ENCODE measurements at places on chromosomes 11 and 22.

GRCh38 chr11:108392353-108392752 is 75.0 kb downstream of the C11orf65 start:
- no peak for DNase-seq

- DNase-seq: no peak
Observed at GRCh38 chr11:101477926-101478325, 105.9 kb downstream of the TRPC6 start.

GRCh38 chr11:127126986-127127385 is 126.4 kb upstream of the KIRREL3 start:
- DNase-seq: no peak

- DNase-seq: no peak
Observed at GRCh38 chr11:22431106-22431505, 92.9 kb downstream of the SLC17A6 start.

GRCh38 chr22:33271390-33272161 is 213.4 kb upstream of the SYN3 start:
- peak; percentile 29 for DNase-seq

GRCh38 chr11:71248656-71249055 is 3.7 kb downstream of the SHANK2 start:
- DNase-seq: no peak

- DNase-seq: no peak
Observed at GRCh38 chr22:50058061-50058905, at the start of gene TTLL8. TSS of gene TTLL8 (minus strand) at chr22:50058298.

Measured in NCI-H774 (cell line).